ENCODE measurements at places on chromosomes 5 and 9. TPM values are rescaled to one million over a fixed set of nuclear protein-coding genes. Genes with fewer than 3 reads are reported as not detected.

DNA sequence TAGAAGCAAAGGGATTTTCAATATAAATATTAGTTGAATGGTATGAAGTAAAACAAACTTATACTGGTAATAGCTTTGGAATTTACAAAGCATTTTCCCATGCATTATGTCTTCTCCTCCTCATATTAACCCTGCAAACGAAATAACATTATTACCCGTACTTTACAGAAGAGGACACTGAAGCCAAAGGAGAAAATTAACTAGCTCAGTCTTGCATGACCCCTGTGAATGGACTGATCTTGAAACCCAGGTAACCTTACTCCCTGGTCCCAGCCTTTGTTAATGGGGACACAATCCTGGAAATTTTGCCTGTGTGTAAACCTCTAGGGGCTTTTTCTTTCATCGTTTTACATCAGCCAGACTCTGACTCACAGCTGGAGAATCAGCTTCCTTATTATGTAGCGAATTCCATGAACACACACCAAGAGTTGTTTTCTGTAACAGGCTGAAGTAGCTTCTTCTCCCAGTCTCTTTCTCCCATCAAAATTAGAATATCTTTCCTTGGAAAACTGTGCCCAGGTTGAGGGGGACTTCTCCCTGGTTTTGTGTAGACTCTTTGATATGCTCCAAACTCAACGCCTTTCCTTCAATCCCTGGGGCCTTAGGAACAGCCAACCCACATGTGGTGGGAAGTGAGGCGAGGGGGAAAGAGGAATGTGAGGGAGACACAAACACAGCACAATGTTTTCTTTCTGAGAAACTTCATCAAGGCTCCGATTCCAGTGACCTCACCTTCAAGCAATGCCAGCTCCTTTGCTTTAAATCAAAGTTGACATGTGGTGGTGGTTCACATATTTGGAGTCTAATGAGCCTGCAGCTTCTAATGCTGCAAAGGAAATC is 480.9 kb upstream of the PAPPA start:
- peak; percentile 23 for DNase-seq

DNA sequence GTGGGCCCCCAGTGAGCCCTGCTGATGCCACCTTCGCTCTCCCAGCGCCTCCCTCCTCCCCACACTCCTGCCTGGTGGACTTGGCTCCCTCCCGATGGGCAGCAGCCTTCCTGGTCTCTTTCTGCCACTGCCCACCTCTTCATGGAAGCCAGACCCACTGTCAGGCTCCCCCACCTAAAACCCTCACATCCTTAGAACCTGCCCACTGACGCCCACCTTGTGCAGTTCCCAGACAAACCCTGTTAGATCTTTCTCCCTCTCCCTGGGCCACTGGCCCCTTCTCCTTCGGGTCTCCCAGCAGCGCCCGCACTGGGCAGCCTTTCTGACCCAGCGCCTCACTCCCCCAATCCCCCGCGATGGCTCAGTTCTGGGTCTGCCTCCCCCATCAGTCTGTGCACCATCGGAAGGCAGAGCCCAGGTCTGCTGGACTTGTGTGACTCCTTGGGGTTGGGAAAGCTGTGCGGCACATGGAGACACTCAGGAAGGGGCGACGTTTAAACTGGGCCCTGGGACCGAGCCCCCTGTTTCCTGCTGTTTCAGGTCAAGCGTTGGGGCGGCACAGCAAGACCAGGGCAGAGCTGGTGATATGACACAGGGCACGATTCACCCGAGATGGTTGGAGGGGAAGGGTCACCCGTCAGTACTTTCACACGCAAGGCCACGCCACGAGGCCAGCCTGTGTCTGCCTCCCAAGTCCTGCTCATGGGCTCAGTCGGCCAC is 17.4 kb downstream of the MYMK start:
- DNase-seq = no peak

DNA sequence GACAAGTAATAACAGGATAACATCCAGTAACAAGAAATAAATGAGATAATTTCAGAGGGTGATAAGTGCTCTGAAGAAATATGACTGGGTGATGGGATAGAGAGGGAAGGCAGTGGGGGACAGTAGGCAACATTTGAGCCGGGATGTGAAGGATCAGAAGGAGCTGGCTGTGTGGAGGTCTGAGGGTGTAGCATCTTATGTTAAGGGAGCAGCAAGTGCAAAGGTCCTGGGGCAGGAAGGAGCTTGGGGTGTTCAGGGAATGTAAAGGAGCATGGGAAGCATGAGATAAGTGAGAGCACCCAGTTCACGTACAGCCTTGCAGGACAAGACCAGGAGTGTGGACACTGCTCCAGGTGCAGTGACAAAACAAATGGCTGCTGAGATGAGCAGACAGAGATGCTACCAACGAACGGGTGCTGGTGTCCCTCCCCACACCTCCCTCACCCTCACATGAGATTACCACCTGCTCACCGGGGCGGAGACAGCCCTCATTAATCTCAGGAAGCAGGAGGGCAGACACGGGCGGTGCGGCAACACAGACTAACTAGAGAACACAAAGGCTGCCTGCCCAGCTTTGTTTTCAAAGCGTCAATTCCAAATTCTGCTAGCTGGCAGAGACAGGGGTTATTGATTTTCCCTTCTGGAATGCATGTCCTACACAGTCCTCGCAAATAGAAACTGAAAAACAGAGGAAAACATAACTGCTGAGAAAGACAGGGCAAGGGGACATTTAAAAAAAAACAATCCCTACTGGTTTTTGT is 298.1 kb upstream of the PANK3 start:
- no peak for DNase-seq

Gene MARCHF3
- polyA plus RNA-seq = 8.5 TPM

GRCh38 chr9:21030389-21031035 is 928 bp downstream of the HACD4 start:
- DNase-seq = no peak

GRCh38 chr5:51162245-51162644 is 221.0 kb upstream of the ISL1 start:
- DNase-seq = no peak

- DNase-seq = no peak
Measured at GRCh38 chr5:169242175-169242848, 58.6 kb downstream of the SLIT3 start.

Gene SLC1A3
- 2.7 TPM for polyA plus RNA-seq

Gene SLC34A3
- polyA plus RNA-seq = 7.8 TPM

DNA sequence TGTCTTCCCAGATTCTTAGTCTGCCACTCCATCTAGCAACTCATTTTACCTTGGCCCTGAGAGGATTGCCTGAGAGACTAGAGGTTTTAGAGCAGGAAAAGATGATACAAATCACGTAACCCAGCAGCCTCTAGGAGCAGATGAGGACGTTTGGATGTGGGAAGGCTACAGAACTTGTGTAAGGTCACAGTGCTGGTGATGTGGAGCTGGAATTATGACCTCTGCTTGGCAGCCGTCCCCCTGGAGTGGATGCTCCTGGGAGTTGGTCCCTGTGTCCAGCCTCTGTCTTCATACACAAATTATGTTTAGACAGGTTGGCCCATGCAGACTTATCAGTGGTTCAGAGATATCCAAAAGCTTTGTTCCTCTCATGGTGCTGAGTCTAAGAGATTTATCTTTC is 499.0 kb downstream of the EBF1 start:
- DNase-seq = no peak

Measured in right renal pelvis (tissue), 4 donors.